GM12878 (cell line): ENCODE measurements at places on chromosomes 5 and 9. TPM values are rescaled to one million over a fixed set of nuclear protein-coding genes. Genes with fewer than 3 reads are reported as not detected.

DNA sequence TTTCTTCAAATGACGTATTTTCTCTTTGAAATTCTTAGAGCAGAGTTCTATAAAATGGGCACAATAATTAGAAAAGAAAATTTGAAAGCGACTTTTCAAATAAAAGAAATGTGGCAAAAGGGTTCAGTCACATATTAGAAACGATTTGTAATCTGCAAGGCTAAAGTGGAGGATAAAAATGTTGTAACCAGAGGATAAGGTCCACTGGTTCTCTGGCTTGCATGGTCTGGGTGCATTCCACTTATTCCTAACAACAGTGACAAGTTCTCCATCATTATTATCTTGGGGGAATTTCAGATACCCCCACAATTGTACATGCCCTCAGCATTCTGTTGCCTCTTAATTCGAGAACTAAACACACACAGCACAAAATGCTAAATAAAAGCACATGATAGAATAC, 91.1 kb downstream of the IQGAP2 start:
- no peak overlapping the region for H3K27ac ChIP-seq
- no peaks in the 10 kb centered on the region for H3K36me3 ChIP-seq
- H3K4me1 ChIP-seq: no peaks in the 10 kb centered on the region
- DNase-seq: no peak
- H3K4me3 ChIP-seq: no peak overlapping the region

GRCh38 chr9:105047742-105048041, 119.7 kb upstream of the ABCA1 start:
- H3K27me3 ChIP-seq: no peaks in the 10 kb centered on the region
- H3K27ac ChIP-seq: no peak overlapping the region
- H3K4me1 ChIP-seq: no peaks in the 10 kb centered on the region
- DNase-seq: no peak
- no peak overlapping the region for H3K4me3 ChIP-seq

GRCh38 chr5:141793403-141793802, 84.8 kb downstream of the PCDH1 start:
- no peak for DNase-seq
- H3K27ac ChIP-seq: no peak overlapping the region
- no peak overlapping the region for H3K4me3 ChIP-seq
- no peaks in the 10 kb centered on the region for H3K4me1 ChIP-seq
- H3K27me3 ChIP-seq: 0 out of 2 replicates have a peak, but pooled peaks cover 1% of the 10 kb centered on the region

DNA sequence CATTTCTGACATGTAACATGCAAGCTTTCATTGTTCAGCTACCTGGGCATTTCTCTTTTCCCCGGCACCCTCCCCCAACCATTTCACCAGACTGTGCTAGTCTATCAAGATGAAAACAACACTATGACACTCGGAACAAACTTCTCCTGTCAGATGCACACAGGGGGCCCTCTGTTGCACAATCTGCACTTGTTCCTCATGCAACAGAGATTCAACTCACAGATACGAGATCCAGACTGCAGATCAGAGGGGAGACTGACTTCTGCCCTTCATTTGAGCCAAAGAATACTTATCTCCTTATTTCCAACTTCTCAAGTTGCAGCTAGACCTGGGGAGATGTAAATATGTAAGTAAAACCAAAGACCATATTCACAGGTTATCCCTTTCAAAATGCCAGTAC, 15.7 kb upstream of the FST start:
- H3K27me3 ChIP-seq: no peaks in the 10 kb centered on the region
- H3K4me3 ChIP-seq: no peak overlapping the region
- DNase-seq: no peak
- H3K36me3 ChIP-seq: no peaks in the 10 kb centered on the region

DNA sequence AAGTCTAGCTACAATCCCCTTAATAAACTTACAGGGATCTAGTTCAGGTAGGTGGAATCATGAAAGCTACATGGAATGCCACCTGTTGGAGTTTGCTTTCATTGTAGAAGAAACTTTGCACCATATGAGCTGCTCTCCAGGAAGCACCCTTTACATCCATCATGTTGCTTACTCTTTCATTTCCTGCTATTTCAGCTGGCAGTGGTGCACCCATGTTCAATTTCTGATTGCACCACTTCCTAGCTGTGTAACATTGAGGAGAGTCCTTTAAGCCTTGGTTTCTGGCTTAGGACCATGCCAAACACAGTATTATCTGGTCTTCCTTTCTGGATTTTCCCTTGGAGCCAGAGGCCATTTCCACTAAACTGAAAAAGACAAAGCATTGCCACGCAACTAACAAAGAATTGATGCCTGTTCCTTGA, 123.3 kb upstream of the SLC12A2 start:
- no peak overlapping the region for H3K4me3 ChIP-seq
- no peak overlapping the region for H3K27ac ChIP-seq

Gene FOXD4L4
- 0.24 and 0.36 TPM in 2 replicates for total RNA-seq

Gene IFNA5
- not detected in 2 replicates for total RNA-seq

Gene TAF11L10
- total RNA-seq: not detected in 2 replicates
